ENCODE measurements at places on chromosomes 16 and 17. TPM values are rescaled to one million over a fixed set of nuclear protein-coding genes. Genes with fewer than 3 reads are reported as not detected.

Gene MRPL12
- 23.7 TPM for total RNA-seq

Gene KRT31
- total RNA-seq = 0.09 TPM

Gene TMEM88
- 0.18 TPM for total RNA-seq

Gene AURKB
- 31.8 TPM for total RNA-seq

Gene ERN2
- total RNA-seq = not detected

Gene GPR142
- total RNA-seq = not detected

Gene TAF1C
- 20.6 TPM for total RNA-seq

Gene PIK3R6
- total RNA-seq = 0.16 TPM

Gene SMIM36
- not detected for total RNA-seq

Gene CDH11
- 397 TPM for total RNA-seq

Gene SPIRE2
- 7.1 TPM for total RNA-seq

Gene CETP
- not detected for total RNA-seq

Gene CXCL16
- total RNA-seq = 2.6 TPM

Gene SOST
- total RNA-seq = 0.09 TPM

Gene PPP1R27
- total RNA-seq = not detected

Gene MAPK8IP3
- total RNA-seq = 45.8 TPM

Data from fibroblast of the aortic adventitia (primary cell).